ENCODE measurements at places on chromosomes 2 and 18.

GRCh38 chr2:216651351-216651881 lies 18.2 kb downstream of the IGFBP2 start:
- no peak for DNase-seq

DNA sequence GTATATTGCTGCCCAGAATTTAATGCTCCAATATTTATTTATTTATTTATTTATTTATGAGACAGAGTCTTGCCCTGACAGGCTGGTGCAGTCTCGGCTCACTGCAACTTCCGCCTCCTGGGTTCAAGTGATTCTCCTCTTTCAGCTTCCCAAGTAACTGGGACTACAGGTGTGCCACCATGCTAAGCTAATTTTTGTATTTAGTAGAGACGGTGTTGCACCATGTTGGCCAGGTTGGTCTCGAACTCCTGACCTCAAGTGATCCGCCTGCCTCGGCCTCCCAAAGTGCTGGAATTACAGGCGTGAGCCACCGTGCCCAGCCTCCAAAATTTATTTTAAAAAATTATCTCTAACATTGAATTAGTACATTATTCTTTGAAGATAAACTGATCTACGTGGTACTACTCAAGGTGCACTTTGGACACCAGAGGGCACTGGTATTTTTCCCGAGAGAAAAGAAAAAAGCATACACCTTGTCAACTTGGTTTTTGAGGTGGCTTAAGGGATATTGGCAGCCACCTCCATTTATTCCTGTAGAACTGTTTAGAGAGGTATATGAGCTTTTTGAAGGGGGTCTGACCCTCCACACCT lies 1.4 kb upstream of the IDH1 start:
- DNase-seq = no peak

DNA sequence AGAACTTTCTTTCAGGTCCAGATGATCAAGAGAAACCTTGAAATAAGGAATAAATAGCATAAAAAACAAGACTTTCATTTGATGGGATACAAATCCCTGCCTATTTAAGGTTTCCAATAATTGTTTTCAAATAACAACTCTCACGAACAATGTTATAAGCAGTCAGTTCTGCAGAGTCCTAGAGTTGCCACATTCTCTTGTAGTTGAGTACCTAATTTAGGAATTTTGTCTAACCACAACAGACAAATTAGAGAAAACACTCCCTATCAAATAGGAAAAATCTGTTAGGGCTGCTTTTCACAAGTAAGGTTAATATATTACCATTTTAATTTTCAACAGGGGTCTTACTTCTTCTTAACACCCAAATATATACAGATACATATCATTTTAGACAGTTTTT lies 130.1 kb upstream of the CDH20 start:
- no peak for DNase-seq

DNA sequence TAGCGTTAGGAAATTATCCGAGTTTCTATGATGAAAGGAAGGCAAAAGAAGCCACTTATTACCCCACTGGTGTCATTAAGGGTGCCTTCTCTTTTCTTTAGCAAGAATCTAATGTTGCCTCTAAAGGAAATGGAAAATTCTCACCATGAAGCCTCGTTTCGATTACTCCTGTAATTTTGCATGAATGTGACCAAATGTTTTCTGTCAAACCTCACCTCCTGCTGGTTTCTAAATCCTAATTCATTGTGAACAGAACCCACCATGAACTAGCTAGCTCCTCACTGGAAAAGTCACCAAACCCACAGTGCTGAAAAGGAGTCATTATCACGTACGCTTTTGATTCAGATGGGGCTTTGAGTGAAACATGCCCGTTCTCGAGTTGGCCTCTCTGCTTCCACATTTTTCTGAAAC lies 119.9 kb downstream of the COPS8 start:
- DNase-seq = no peak

DNA sequence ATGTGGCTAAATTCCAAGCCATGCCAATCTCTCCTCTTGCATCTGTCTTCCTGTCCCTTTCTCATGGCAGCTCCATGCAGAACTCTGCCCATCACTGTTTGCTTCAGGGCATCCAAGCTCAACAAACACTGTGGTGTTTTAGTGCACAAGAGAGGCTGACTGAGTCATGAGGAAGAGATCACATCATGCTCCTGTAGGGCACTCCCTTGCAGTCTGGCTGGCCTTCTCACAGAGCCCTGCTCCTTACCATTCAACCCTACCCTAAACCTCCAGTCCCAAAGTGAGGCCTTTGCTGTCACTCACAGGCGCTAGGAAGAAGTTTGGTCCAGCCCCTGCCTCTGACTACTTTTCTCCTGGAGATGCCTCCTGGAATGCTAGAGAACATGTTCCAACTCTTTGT lies 194.0 kb downstream of the LRATD1 start:
- DNase-seq = no peak

DNA sequence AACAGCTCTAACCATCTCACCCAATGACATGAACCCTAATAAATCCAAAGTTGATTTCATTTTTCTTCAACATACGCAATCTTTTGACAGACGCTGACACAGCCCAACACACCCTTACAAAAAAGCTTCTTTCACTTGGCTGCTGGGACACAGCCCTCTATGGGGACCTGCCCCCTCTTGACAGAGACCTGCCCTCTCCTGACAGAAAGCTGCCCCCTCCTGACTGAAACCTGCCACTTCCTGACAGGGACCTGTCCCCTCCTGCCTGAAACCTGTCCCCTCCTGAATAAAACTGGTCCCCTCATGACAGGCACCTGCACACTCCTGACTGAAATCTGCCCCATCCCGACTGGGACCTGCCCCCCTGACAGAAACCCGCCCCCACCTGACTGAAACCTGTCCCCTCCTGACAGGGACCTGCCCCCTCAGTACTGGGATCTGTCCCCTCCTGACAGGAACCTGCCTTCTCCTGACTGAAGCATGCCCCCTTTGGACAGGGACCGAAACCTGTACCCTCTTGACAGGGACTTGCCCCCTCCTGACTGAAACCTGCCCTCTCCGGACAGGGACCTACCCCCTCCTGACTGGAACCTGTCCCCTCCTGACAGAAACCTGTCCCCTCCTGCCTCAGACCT lies 87.9 kb downstream of the PXDN start:
- DNase-seq = no peak

DNA sequence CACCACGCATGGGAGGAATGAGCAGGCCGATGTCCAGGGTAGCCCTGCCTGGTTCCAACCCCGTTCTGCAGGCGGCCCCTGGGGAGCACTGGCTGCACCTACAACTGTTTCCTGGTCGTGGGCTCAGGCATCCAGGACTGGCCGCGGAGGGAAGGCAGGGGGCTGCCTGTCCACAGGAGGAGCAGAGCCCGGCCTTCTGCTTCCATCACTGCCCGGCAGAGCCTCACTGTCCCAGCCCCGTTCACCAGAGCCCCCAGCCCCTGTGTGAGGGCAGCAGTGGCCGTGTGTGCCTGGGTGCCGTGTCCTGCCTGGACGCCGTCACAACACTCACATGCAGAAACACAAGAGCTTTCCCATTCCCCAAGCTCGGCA lies 56.2 kb downstream of the KCNG2 start:
- DNase-seq = no peak

DNA sequence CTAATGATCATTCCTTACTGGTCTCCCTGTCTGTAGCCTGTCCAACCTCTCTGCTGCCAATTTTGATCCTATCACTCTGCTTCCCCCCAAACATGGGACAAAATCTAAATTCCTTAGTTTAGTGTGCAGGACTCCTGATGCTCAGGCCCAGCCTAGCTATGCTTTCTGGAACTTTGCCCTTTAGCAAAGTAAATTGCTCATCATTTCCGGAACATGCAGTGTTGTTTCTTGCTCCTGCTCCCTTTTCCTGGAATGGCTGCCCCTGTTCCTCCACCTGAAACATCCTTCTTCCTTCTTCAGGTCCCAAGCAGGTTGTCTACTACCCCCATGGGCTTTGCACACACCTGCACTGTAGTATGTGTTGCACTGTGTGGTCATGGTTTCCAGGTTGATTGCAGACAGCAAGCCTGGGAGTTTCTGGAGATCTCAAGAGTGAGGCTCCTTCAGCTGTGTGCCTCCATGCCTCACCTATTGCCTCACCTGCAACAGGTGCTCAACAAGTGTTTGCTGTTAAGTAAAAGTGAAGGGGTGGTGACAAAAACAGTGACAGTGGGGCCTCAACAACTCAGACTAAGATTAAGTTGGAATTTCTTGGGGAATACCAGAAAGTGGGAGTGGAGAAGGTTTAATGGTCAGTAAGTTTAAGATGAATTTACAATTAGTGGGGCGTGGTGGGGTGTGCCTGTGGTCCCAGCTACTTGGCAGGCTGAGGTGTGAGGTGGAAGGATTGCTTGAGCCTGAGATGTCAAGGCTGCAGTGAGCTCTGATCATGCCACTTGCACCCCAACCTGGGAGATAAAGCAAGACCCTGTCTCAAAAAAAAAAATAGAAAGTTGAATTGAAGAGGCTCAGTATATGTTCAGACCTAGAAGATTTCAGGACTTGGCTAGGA lies 120.0 kb downstream of the DNAH6 start:
- no peak for DNase-seq

GRCh38 chr2:154740361-154740760 lies 41.9 kb downstream of the KCNJ3 start:
- DNase-seq = no peak

GRCh38 chr2:120461546-120462537 lies 115.9 kb downstream of the INHBB start:
- no peak for DNase-seq

DNA sequence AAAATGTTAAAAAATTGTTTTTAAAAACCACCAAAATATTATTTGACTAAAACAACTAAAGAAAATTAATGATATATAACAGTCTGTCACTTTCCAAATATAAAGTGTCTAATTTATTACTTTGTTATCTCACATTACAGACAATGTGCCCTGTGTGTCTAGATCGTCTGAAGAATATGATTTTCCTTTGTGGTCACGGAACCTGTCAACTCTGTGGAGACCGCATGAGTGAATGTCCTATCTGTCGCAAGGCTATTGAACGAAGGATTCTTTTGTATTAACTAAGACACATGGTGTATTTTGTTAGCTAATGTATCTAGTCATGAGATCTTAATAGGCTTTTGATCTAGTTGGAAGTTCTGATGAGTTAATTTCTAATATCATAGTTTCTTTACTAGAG lies 123.8 kb downstream of the MIB1 start:
- DNase-seq = no peak

- no peak for DNase-seq
Measured at GRCh38 chr2:24009367-24009679, 562 bp upstream of the MFSD2B start.

GRCh38 chr18:424071-424661 lies 76.3 kb downstream of the COLEC12 start:
- no peak for DNase-seq

DNA sequence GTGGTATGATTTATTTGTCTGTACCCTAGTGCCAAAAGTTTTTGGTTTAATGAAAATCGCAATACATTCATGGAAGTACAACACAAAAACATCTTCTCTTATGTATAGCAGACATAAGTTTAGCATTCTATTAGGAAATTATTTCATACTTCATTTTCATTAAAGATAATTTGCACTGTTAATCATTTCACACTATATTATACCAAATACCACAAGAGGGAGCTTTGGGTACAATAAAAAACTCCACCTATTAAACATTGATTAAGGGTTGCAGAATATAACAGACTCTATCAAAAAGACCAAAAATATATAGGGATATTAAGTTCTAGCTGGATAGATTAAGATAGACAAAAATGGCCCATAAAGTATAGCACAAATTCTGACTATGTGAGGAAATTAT lies 79.0 kb downstream of the SLC66A3 start:
- DNase-seq = no peak

DNA sequence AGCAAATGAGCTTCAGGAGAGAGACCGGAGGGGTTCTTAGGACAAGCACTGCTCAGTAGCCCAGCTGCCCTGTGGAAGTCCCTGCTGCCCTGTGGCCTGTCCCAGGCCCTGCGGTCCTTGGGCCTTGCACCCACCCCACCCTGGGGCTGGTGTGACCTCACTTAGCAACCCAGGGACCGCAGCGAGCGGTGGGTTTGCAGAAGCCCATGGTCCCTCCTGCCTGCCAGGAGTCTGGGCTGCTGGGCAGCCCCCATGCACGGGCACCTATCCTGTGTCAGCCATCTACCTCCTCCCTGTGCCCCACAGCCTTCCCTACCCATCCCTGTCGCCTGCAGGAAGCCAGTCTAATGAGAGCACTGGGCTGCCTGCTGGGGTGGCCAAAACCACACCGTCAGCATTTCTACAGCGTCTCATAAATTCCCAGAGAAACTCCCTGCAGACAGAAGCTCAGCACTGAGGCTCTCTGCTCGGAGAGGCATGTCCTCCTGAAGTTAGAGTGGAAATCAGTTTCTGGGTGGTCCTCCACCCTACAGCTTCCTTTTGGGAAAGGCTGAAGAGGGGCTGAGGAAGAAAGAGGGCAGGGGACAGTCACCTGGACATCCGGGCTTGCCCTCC lies 231.1 kb upstream of the HS6ST1 start:
- DNase-seq = no peak

DNA sequence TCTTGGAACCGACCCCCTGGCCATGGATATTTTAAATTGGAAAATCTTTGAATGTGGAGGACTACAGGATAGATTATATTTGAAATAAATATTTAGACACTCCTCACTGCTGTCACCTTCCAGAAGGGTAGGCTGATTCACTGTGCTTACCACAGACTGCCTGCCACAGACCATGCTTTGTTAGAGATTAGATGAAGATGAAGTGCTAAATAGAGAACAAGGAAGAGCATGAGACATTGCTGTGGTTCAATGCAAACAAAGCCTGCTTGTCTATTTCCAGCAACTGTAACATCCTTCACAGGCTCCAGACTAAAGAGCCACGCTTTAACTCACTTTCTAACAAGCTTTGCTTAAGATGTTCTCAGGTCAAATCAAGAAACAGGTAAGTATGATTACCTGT lies 81.0 kb upstream of the TMEM17 start:
- DNase-seq = no peak

GRCh38 chr2:155442088-155442487 lies 743.6 kb downstream of the KCNJ3 start:
- DNase-seq = no peak

DNA sequence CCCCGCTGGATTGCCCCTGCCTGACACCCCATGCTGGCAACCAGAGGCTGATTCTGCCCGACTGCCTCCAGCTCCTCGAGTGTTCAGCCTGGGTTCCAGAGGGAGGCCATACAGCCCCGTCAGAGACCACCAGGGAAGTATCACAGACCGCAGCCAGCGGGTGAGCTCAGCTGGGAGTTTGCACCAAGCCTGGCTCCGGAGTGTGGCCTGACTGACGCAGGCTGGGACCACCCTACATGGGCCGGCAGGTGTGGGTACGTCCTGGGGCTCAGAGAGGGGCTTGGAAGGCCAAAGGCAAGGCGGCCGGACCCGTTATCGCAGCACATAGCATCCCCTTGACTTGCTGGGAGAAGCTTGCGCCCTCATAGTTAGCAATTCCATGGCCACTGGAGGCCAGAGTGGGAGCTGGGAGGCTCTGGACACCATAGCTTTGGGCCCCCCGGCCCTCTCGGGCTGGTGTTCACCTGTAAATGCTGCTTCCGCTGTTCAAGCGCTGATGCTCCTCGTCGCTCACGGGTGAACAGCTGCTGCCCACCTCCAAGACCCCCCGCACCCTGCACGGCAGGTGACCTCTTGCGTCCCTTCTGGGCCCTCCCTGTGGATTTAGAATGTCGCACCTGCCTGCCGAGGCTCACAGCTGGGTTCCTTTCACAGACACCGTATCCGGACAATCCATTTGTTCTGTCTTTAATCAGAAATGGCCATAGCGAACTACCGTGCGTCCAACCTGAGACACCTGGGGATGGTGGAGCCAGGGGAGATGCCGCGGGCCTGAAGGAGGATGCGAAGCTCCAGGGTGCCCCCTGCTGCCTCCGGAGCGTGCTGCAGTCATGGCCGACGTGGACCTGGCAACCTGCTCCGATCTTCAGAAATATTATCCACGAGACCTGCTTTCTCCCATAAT lies 31.2 kb upstream of the SLC66A3 start:
- DNase-seq = peak; percentile 41

- DNase-seq = no peak
Measured at GRCh38 chr2:200425026-200425821, 84.6 kb downstream of the KCTD18 start.
